ENCODE measurements at places on chromosomes 4 and X.

- H3K36me3 ChIP-seq: peaks cover 43% of the 10 kb centered on the region
- no peaks in the 10 kb centered on the region for H3K27me3 ChIP-seq
- DNase-seq: no peak
- H3K4me3 ChIP-seq: no peak overlapping the region
- H3K27ac ChIP-seq: no peak overlapping the region
These were observed 80.9 kb upstream of the MSANTD1 start for GRCh38 chr4:3168029-3168428.

- no peaks in the 10 kb centered on the region for H3K27me3 ChIP-seq
- no peak overlapping the region for H3K4me3 ChIP-seq
- H3K27ac ChIP-seq: no peak overlapping the region
- H3K36me3 ChIP-seq: peaks cover 11% of the 10 kb centered on the region
- DNase-seq: no peak
- H3K4me1 ChIP-seq: no peaks in the 10 kb centered on the region
These were observed 43.3 kb downstream of the MTMR1 start for GRCh38 chrX:150736475-150736874.

GRCh38 chr4:152633118-152633517 lies 46.7 kb downstream of the TMEM154 start:
- H3K4me3 ChIP-seq: no peak overlapping the region
- no peak overlapping the region for H3K27ac ChIP-seq
- H3K36me3 ChIP-seq: no peaks in the 10 kb centered on the region
- H3K4me1 ChIP-seq: no peaks in the 10 kb centered on the region

DNA sequence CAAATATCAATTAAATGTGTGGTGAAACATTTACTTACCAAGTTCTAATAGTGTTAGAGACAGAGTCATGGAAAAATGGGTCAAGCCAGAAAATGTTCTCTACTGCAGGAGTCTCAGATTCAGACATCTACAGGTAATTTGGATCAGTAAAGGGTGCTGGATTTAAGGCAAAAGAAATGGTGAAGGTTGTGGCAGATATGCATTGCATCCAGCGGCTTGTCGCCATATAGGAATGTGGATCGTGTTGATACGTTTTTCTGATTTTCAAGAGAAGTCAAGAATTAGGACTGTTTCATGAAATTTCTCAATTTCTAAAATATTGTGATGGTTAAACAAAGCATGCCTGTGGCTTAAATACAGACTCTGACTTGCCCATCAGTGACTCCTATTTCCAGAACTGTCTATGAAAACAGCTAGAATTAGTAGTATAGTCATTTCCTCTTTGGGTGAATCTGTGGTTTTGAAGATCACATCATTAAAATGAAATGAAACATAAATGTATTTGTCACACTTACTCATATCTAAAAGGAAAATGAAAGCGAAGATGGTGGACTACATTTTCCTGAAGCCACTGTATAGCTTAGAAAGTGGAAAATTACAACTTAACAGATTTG lies 110.1 kb upstream of the VEGFC start:
- no peak overlapping the region for H3K4me3 ChIP-seq
- H3K27me3 ChIP-seq: no peaks in the 10 kb centered on the region
- peak; percentile 7 for DNase-seq
- peaks cover 25% of the 10 kb centered on the region for H3K4me1 ChIP-seq
- H3K36me3 ChIP-seq: no peaks in the 10 kb centered on the region
- peak overlapping the region; percentile 82 for H3K27ac ChIP-seq

GRCh38 chrX:17535229-17535628 lies 160.2 kb downstream of the NHS start:
- no peaks in the 10 kb centered on the region for H3K4me1 ChIP-seq
- DNase-seq: peak; percentile 73
- no peak overlapping the region for H3K4me3 ChIP-seq
- no peaks in the 10 kb centered on the region for H3K36me3 ChIP-seq
- no peaks in the 10 kb centered on the region for H3K27me3 ChIP-seq
- no peak overlapping the region for H3K27ac ChIP-seq

DNA sequence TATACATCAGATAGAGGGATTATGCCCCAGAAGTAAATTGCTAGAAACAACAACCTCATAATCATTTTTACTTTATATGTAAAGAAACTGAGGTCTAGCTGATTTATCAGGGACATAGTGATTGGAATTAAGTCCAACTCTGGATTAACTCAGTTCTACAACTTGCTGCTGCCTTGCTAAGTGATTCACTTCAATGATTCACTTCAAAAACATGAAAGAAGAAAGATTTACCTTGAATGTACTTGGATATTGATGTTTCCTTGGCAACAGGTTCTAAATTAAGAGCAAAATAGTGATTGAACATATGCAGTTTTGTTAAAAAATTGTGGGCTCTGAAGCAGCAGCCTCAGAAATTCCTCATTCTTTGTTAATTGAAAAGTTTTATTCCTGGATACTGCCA lies 99.8 kb upstream of the H2AZ1 start:
- no peaks in the 10 kb centered on the region for H3K4me1 ChIP-seq
- H3K27ac ChIP-seq: no peak overlapping the region
- DNase-seq: no peak
- H3K4me3 ChIP-seq: no peak overlapping the region
- no peaks in the 10 kb centered on the region for H3K27me3 ChIP-seq

GRCh38 chrX:133646719-133647116 lies 231.4 kb upstream of the GPC4 start:
- H3K27ac ChIP-seq: no peak overlapping the region
- H3K36me3 ChIP-seq: no peaks in the 10 kb centered on the region
- DNase-seq: no peak
- no peaks in the 10 kb centered on the region for H3K4me1 ChIP-seq
- H3K27me3 ChIP-seq: no peaks in the 10 kb centered on the region

DNA sequence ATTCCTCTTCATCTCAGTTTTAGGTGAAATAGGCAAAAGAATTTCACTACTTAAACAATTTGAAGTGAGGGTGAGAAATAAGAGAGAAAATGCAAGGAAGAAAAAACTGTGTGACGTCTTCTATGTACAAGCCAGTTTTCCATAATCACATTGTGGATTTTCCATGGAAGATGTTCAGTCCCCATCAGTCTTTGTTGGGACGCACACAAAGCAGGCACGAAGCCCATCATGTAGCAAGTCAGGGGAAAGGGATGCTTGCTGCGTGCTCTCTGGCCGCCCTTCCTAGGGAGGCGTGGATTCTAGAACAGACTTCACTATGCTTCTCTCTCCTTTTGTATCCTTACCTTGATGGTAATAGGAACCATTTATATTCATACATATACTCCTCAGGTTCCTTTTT lies 54.7 kb downstream of the RBPJ start:
- H3K27ac ChIP-seq: no peak overlapping the region
- no peak overlapping the region for H3K4me3 ChIP-seq
- DNase-seq: no peak
- no peaks in the 10 kb centered on the region for H3K27me3 ChIP-seq

- no peak overlapping the region for H3K27ac ChIP-seq
- H3K36me3 ChIP-seq: no peaks in the 10 kb centered on the region
- DNase-seq: no peak
These were observed 107.6 kb upstream of the C1QTNF7 start for GRCh38 chr4:15320121-15320678.

GRCh38 chr4:24544208-24544988 lies 40.0 kb downstream of the DHX15 start:
- DNase-seq: no peak
- no peaks in the 10 kb centered on the region for H3K4me1 ChIP-seq
- peaks cover 94% of the 10 kb centered on the region for H3K36me3 ChIP-seq
- H3K27ac ChIP-seq: no peak overlapping the region
- no peaks in the 10 kb centered on the region for H3K27me3 ChIP-seq

- H3K4me1 ChIP-seq: no peaks in the 10 kb centered on the region
- H3K4me3 ChIP-seq: no peak overlapping the region
- H3K27me3 ChIP-seq: no peaks in the 10 kb centered on the region
- no peak overlapping the region for H3K27ac ChIP-seq
- H3K36me3 ChIP-seq: no peaks in the 10 kb centered on the region
- DNase-seq: no peak
These were observed 114.5 kb downstream of the SORBS2 start for GRCh38 chr4:185697488-185697887.
